ENCODE measurements at places on chromosomes 11 and 22.

GRCh38 chr11:57474803-57475115 lies 14.4 kb downstream of the RTN4RL2 start:
- no peak for DNase-seq

- DNase-seq: peak; percentile 82
These were observed 73.1 kb downstream of the CDKN1C start for GRCh38 chr11:2812371-2812991.

DNA sequence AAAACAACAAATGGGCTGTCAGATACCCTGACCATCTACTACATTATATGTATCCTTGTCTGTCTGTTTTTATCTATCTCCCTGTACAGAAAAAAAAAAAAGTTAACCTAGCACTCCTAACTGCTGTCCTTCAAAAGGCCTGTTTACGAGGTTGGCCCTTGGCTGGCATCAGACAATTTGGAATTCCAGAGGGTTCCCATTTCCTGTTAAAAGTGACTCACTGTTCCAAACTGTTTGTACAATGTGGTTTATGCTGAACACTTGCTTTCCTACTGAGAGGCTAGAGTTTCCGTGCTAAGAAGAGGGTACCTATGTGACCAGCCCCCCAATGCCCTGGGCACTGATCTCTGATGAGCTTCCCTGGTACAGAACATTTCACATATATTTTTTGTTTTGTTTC lies 65.9 kb upstream of the HMGXB4 start:
- no peak for DNase-seq

GRCh38 chr22:42319386-42319785 lies 48.9 kb upstream of the TCF20 start:
- DNase-seq: no peak

GRCh38 chr22:29511126-29511862 lies 31.3 kb downstream of the NEFH start:
- no peak for DNase-seq

DNA sequence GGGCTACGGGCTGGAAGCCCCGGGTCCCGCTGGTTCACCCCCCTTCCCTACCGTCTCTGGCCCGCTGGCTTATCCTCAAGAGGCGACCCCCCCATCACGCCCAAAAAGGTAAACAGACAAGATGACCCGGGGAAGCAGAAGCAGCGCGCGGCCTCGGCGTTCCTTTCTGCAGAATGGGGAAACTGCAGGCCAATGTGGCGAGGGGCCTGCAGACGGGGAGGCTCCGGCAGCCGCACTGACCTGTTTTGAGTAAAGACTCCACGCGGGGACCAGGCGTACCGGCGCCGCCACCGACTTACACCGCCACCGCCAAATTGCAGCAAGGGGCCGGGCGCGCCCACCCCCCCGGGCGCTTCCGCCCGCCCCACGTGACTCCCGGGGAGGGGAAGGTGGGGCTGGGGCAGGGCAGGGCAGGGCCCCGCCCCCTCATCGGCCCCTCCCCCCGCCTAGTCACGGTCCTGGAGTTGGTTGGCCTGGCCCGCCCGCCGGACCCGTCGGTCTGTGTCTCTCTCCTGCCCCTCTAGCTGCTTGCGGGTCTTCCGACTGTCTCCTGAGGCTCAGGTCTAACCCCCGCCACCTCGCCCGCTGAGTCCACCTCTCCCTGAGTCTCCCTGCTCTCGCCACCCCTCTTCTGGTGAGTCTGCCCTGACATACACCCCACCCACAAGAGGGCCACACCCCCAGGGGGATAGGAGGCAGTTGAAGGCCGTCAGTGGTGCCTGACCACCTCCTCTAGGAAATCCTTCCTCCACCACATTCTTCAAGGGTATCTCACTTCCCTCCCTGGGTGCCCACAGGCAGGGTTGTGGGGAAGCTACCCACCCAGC lies at the start of gene ARAP1:
TSS of gene ARAP1 (minus strand) at position 321 of the 827 bp plus-strand sequence. CDS start 25,280 bp downstream, outside the sequence.
- DNase-seq: peak; percentile 80

- no peak for DNase-seq
These were observed 34.4 kb upstream of the CALCB start for GRCh38 chr11:15038963-15039362.

GRCh38 chr22:42734406-42734805 lies 13.7 kb upstream of the A4GALT start:
- no peak for DNase-seq

GRCh38 chr11:10005955-10006525 lies 288.0 kb downstream of the SBF2 start:
- DNase-seq: no peak

GRCh38 chr11:65468874-65469333 lies 29.9 kb upstream of the MALAT1 start:
- no peak for DNase-seq

DNA sequence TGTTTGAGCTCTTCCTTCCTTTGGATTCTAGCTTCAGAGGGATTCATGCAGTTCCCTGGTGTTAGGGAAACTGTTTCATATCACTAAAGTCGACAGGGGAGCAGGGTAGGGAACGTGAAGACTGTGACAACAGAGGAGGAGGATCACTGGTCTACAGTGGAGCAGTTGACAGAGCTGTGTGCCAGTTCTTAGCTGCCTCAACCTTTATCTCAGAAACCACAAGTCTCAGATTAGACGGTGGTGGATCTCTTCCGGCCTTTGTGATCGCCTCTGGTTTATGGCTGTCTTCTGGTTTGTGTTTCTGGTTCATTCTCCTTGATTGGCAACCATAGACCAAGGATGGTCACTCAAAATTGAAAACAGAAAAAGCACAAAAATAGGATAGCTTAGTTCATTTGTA lies 538.9 kb upstream of the API5 start:
- DNase-seq: no peak

DNA sequence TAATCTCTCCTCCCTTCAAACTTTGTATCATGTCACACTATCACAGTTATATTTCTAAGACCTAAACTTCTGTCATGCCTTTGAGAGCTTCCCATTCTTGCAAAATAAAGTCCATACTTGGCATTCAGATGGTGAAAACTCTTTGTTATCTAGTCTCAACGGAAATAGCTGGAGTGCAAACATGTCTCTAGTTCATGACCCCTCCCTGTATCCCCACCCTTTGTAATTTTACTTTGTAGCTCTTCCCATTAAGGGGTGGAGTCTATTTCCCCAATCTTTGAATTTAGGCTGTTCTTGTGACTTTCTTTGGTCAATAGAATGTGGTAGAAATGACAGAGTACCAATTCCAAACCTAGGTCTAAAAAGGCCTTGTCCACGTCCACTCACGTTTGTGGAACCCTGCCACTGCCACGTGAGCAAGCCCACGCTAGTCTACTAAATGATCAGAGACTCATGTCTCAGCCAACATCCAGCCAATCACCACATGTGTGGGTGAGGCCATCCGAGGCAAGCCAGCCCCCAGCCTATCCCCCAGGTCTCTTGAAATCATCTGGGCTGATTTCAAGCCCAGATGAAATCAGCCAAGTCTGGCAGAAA lies 23.4 kb downstream of the SLN start:
- no peak for DNase-seq

DNA sequence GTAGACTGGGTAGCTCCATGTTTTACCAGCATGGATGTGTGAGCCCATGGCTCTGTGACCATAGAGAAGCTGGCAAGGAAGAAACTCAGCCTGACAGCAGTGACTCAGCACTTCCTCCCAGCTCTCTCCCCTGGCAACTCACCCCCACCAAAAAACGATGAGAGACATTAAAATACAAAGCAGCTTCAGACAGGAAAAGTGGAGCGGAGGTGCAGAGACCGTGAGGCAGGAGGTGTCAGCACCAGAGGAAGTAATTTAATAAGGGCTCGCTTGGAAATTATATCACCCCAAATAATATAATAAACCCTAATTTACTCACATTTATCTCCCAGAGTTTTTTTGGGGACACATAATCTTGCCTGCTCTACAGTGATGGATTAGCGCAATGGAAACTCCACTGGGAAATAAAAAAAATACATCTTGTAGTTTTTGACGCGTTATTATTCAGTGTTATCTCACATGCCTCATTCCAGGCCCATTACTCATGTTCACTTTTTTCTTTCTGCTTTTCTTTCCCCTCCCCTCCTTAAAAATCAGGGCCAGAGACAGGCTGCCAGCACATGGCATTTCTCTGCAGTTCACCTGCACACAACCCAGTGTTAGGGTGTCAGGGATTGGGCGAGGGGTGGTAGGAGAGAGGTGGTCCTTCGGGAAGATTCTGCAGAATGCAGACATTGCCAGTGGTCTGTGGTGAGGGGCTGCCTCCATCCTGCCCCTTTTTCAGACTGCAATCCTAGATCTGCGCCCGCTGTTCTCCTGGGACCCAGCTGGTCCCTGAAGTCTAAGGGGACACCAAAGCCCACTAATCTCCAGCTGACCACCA lies 170.8 kb downstream of the BUD13 start:
- DNase-seq: peak; percentile 34
